ENCODE measurements at places on chromosomes 7 and 10. TPM values are rescaled to one million over a fixed set of nuclear protein-coding genes. Genes with fewer than 3 reads are reported as not detected.

The MYL10 gene
- not detected for total RNA-seq

The MEOX2 gene
- not detected for total RNA-seq

The TRIM50 gene
- not detected for total RNA-seq

The FGF8 gene
- total RNA-seq = not detected

The ARID5B gene
- total RNA-seq = 1.2 TPM

The WEE2 gene
- not detected for total RNA-seq

The GIMAP1 gene
- total RNA-seq = not detected

The AKR1E2 gene
- 6.6 TPM for total RNA-seq

The FLNC gene
- 4.7 TPM for total RNA-seq

The CCDC136 gene
- total RNA-seq = 2.2 TPM

The CHST3 gene
- 51.6 TPM for total RNA-seq

The VAX1 gene
- 1.5 TPM for total RNA-seq
